ENCODE measurements at places on chromosomes 13 and 19.

DNA sequence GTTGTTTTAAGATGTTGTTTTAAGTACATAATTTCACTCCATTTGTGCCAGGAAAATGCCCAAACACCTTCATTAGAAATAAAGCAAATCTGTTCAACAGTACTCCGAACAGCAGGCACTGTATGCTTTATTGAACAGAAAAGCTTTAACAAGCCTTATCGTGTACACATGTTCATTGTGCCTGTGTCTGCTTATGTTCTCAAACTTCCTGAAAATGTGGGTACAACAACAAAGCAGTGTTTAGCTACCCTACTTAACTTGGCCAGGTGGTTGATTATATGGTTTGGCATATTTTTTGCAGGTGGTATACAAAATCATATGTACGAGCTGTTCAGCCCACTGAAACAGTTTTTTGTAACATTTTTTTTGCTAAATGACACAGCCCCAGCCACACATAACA lies 718.0 kb downstream of the DACH1 start:
- no peak for DNase-seq

DNA sequence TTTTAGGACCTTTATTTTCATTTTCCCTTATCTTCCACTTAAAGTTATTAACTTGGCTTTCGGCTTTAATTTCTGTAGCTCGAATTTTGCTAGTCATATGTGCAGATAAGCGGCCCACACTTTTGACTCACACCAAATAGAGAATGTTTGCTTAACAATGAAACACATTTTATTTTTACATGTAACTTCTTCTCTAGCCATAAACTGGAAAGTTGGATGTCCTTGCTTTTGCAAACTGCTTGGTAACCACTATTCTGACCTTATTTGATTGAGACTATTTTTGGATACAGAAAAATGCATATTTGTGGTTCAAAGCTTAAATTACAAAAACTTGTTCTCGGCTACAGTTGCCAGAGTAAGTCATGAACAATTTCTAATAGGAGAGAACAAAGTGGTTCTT lies 600.0 kb downstream of the KCTD12 start:
- no peak for DNase-seq

- DNase-seq, result no peak
Measured at GRCh38 chr13:35768073-35768472, 291.6 kb upstream of the MAB21L1 start.

GRCh38 chr13:111398196-111398595 lies 77.8 kb downstream of the TEX29 start:
- DNase-seq, result no peak

DNA sequence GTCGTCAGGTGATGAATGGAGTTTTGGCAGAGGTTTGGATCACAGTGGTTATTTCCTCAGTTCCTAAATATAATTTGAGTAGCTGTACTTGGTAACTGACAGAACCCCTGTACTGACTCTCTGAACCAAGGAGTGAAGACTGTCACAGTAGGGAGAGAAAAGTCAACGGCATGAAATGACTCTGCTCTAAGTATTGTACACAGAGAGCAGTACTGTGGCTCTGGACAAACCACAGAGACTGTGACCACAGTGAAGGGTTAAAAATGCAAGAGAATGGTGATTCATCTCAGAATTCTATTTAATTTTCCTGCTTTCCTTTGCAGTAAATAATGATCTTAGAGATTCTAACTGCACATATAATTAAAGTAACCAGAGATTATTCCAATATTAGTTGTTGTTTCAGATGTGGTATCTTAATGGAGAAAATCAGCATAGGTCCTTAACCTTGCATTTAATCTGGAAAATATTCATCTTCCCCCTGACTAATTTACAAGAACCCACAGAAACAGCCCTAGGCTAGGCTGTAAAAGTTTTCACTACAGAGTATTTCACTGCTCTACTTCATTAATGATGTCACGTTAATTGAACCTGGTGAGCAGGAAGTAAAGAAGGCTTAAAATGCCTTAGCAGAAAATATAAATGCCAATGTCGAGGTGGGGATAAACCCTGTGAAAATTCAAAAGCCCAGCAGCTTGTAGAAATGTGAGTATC lies 221.9 kb downstream of the LIG4 start:
- DNase-seq, result no peak

- no peak for DNase-seq
Measured at GRCh38 chr13:104895521-104895920, 1639.9 kb downstream of the EFNB2 start.

All from adrenal gland (tissue), 19 donors.